ENCODE measurements at places on chromosomes 1 and 21. TPM values are rescaled to one million over a fixed set of nuclear protein-coding genes. Genes with fewer than 3 reads are reported as not detected.

GRCh38 chr1:119646521-119647227, 1.4 kb downstream of the ZNF697 start:
- no peak for DNase-seq

Gene TDRKH
- 10.8 TPM for total RNA-seq

DNA sequence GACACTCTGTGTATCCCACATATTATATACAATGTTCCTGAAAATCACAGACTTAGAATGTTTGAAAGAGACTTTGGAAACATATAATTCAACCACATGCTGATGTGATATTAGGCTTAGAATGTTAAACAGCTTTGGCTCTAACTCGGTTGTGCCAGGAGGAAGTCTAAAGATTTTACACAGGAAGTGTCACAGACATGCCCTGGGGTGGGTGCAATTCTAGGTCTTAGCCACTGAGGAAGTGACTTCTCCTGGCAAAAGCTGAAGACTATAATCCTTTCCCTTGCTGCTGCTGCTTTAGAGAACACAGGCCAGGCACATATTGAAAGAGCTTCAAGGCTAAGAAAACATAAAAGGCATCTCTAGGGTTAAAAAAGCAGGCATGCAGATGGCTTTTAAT, 51.0 kb downstream of the RPL5 start:
- DNase-seq, result peak; percentile 32

DNA sequence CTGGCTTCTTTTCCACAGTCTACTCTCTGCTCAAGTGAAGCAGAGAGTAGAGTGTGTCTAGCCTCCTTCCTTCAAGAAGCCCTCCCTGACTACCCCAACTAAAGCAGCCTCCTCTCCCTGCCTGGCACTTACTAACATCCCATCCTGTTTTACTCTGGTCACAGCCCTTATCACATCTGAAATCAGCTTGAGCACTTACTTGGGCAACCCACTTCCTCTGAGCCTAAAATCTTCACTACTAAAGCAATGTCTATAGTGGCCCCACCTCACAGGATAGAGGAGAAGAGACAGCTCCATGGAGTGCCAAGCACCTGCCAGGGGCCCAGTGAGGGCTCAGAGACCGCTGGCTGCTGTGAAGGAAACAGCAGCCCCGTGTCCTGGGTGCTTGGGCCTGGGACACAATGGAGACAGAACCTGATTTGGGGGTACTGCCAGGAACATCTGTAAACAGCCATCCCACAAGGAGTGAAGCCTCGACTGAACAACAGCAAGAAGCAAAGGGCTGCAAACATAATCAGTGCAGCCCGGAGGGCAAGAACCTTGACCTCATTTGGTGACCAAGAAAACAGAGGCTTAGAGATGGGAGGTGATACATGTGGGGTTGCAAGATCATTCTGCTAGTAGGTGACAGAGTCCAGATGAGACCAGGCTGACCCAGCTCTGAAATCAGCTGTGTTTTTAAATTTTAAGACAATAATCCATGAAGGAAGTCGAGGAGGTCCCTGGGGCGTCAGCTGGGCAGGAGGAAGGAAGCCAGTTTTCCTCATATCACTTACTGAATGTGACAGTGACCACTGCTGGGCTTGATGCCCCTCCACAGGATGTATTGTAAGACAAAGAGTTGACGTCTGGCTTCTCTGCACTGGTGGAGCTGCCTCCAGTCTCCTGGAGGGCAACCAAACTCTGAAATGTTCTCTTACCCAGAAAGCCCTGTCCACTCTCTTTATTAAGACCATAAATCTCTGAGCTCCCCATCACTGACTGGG, 710.6 kb downstream of the MATN1 start:
- DNase-seq, result no peak

Gene SPRR2E
- not detected for total RNA-seq

DNA sequence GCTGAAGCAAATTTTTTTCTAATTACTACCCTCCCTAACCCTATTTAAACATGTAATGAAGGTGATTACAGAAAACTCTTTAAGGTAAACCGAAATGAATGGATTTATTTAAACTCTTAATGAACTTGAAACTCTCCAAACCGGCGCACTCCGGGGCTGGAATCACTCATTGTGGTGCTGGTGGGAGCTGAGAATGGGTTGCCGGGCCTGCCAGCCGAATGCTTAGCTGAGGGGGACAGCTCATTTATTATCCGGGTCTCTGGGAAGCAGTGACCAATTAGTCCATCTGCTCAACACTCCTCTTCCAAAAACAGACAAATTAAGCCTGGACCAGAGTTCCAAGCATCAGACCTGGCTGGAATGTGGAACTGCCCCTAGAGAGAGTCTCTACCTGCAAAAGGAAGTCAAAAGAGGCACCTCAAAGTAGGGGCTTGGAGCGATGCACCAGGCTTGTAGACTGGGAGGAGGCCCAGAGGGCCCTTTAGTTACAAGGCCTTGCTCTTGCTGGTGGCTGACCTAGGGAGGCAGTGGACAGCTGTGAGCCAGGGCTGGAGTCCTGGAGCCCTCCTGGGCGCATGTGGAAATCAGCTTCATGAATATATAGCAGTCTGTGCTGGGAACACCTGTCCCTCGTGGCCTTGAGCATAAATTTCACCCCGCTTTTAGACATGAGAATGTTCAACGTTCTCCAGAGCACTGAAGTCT, 320.7 kb downstream of the AJAP1 start:
- DNase-seq, result no peak

- DNase-seq, result peak; percentile 87
Observed at GRCh38 chr1:159867664-159868026, 5.2 kb upstream of the VSIG8 start.
